Kasumi-1 (cell line): ENCODE measurements at places on chromosomes 7 and 10.

DNA sequence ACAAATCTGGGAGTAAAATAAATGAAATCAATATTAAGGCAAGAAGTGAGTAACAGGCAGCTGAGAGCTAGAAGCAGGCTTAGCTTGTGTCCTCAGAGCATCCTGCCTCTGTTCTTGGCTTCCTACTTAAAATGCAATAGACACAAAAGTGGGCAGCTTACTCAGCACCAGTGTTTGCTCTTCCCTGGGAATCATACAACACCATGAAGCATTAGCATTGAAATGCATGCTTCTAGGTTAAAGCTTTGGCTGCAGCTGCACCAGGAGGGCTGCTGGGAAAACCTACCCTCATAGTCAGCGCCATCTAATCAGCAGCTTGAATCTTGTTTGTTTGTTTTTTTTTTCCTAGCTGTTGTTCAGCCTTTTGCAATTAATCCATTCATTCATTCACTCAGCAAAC lies 104.2 kb upstream of the VWC2 start:
- no peak for DNase-seq

DNA sequence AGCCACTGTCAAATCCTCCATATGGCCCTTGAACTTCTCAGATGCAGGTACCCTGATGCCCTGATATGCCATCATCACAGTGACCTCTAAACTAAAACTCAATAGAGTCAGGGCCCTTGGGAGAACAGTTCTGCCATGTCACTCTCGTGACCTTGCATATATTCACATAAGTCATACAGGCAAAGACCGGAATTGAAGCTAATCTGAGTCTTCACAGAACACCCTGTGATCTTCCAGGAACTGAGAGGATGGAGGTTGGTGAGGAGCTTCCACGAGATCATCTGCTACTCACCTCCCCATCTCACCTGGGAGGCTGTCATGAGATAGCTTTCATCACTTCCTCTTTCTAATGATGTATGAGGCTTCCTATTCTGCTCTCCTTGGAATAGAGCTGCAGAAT lies 228.7 kb upstream of the CCDC6 start:
- DNase-seq = no peak

DNA sequence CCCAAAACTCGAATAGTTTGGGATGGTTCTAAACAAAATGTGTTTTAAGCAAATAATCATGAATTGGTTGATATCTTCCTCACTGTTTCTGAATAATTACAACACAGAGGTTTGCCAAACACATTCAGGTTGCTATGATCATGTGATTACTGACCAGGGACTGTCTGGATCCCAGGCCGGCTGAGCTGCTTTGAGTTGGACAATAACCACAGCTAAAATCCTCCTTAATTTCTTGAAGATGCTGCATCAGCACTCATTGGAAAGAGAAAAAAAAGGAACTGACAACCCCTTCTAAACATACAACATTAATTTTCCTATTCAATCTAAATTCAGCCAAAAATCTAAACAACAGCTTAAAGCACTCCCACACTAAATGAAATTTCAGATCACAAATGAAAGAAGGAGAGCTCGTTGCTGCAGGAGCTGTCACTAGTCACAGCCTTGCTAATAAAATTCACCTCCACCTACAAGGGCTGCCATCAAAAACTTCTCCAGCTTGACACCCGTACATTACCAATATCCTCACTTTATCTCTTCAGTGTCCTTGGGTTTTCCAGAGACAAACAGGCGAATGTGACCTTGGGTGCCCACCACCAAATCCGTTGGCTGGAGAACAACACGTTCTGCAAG lies 560.2 kb downstream of the KCNMA1 start:
- no peak for DNase-seq

- DNase-seq = no peak
Measured at GRCh38 chr7:76392531-76393115, 16.9 kb downstream of the SSC4D start.

GRCh38 chr10:122541541-122542002 lies 19.0 kb upstream of the DMBT1 start:
- DNase-seq = no peak

DNA sequence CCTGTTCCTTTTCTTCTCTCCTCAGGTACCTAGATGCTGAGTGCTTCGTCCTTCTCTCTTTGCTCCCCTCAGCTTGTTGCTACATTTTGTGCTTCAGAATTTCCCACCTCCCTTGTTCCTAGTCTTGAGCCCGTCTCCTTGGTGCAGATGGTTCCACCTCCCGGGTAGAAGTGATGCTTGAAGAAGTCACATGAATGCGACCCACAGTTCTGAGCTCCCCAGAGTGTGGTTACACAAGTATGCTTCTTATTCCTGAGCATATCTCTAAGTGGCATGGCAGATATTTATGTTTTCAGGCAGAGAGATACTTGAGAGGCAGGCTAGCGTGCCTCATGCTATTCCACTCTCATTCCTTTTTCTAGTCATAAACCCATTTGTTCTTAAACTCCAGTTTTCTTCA lies 34.0 kb downstream of the INPP5F start:
- no peak for DNase-seq

GRCh38 chr7:114182837-114183236 lies 231.8 kb upstream of the FOXP2 start:
- DNase-seq = no peak

DNA sequence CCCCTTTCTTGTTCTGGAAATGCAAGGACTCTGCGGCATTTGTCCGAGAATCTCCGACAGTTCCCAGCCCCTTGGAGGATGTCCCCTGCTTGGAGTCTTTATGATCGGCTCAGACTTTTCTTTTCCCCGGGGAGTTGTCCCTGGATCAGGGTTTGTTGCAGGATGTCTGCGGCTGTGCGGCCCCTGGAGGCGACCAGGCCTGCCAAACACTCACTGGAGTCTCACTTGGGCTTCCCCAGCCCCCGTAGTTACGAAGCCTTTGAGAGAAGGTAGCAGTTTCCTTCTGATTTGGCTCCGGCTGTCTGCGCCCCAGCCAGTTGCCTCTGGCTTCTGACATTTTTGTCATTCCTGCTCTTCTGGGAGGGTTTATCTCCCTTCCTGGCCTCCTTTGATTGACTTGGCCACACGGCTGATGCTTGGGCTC lies 16.1 kb downstream of the COL26A1 start:
- no peak for DNase-seq

- DNase-seq = no peak
Measured at GRCh38 chr7:135195156-135195555, 16.2 kb downstream of the WDR91 start.

GRCh38 chr7:25846722-25847121 lies 305.3 kb upstream of the NFE2L3 start:
- no peak for DNase-seq

GRCh38 chr7:33986451-33986850 lies 81.1 kb downstream of the BMPER start:
- DNase-seq = no peak

DNA sequence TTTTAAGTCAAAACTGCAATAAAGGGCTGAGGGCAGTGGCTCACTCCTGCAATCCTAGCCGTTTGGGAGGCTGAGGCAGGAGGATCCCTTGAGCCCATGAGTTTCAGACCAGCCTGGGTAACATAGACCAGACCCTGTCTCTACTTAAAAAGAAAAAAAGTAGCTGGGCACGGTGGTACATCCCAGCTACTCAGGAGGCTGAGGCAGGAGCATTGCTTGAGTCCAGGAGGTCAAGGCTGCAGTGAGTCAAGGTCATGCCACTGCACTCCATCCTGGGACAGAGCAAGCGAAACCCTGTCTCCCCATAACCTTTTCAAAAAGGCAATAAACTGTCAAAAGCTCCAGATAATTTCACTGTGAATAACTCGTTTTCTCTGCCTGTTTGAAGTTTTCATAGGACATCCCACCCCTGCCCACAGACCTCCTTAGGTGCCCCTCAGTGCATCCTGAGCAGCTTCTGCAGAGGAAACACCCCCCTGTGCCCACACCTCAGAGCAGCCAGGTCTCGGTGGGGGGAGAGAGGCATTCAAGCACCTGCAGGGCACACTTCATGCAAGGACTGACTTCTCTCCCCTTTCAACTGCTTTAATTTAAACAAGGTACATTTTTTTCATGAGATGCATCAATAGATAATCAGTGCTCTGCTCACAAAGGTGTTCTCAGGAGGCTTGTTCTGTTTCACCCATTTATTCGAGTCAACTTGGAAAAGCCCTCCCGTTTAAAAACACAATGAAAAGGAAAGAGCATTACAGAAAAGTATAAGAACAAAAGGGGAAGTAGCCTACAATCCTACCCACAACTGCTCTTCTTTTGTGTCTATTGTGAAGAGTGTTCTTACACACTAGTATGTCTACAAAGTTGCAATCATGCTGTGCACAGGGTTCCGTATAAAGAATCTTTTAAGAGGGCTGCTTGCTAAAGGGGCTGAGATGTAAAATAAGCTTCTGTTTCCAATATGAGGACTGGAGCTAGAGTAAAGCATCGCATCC lies 104.9 kb downstream of the KMT2E start:
- peak; percentile 86 for DNase-seq

GRCh38 chr7:129193892-129194291 lies 5.5 kb downstream of the SMO start:
- DNase-seq = no peak

- DNase-seq = no peak
Measured at GRCh38 chr7:75813084-75813483, 522 bp downstream of the CCL24 start.

DNA sequence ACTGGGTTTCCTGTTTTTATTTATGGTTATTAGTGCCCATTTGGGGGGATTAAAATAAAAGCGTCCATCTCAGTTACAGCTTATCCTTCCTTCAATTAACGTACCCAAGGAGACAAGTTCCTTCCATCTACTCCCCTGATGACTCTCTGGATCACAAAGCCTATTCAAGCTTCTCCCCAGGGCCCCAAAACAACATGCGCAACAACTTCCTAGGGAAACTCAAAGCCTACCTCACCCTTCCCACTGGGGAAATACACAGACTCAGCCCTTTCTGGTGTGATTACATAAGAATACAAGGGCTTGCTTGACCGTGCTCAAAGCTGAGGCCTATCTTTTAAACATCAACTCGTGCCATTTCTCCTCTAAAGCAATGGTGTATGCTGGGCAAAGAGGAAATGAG lies 112.4 kb downstream of the CDK6 start:
- DNase-seq = no peak

DNA sequence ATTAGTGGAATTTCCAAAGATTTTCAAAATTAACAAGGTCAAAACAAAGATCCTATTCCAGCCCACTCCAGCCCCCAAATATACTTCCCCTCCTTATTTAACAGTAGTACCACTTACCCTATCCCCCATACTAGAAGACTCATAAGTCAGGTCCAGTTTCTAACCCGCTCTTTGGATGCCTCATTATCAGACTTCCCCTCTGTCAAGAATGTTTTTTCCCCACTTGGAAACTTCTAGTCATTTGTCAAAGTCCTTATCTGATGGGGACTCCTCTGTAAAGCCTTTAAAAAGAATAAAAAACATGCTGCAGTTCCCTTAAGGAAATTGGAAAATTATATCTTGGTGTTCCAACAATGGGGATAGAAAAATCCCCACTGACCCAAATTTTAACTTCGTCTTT lies 70.1 kb downstream of the IMMP2L start:
- DNase-seq = no peak

GRCh38 chr10:26861205-26861998 lies 644 bp upstream of the ABI1 start:
- DNase-seq = no peak

DNA sequence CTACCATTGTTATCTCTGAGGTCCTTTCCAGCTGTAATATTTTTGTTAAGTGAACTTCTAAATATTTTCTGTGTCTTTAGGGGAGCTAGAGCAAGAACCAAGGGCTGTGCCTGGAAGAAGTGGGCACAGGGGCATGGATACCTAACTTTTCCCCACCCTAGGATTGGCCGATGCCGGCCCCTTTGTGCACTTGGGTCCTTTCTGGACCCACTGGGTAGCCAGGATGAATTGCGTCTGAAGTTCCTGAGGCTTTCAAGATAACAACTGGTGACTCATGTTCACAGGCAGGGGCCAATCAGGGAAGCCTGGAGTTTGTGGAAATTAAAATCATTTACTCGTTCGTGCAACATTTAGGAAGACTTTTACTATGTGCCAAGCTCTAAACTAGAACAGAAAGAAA lies 758 bp downstream of the DPCD start:
- DNase-seq = no peak

- DNase-seq = no peak
Measured at GRCh38 chr7:17022920-17023319, 141.1 kb upstream of the AGR3 start.

GRCh38 chr10:125472010-125472607 lies 210.9 kb downstream of the TEX36 start:
- DNase-seq = no peak

GRCh38 chr7:111043561-111043960 lies 47.4 kb upstream of the LRRN3 start:
- DNase-seq = no peak

- no peak for DNase-seq
Measured at GRCh38 chr10:63137306-63137705, 4.2 kb downstream of the NRBF2 start.

DNA sequence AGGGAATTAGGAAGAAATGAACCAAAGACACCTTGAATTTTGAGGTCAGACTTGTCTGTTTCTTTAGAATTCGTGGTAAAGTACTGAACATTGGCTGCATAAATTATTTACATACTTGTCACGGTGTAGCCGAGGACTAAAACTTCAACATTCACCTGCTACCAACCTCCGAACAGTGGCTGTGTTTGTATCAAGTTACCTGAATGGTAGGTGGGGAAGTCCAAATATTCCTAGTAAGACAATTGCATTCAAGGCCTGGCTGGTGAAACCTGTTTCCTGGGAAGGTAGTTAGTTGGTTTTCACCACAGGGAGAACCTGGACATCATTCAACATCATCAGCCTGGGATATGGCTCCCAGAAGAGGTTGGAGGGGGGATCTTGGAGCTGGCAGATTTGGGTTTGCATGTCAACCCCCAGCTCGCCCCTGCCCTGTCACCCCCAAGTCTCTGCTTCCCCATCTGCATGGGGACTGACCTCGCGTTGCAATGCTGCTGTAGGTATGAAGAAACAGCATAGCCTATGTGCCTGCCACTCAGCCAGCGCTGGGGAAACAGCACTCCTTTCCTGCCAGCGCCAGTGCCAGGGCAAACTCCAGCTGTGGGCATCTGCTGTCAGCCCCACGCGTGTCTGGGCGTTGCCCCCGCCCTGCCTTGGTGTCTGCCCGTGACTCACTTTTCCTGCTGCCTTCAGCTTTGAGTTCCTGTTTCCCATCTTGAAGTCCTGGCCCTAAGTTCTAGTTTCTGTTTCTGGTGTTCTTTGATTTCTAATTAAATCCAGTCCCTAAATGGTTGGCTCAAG lies 12.7 kb upstream of the LARP4B start:
- peak; percentile 91 for DNase-seq

DNA sequence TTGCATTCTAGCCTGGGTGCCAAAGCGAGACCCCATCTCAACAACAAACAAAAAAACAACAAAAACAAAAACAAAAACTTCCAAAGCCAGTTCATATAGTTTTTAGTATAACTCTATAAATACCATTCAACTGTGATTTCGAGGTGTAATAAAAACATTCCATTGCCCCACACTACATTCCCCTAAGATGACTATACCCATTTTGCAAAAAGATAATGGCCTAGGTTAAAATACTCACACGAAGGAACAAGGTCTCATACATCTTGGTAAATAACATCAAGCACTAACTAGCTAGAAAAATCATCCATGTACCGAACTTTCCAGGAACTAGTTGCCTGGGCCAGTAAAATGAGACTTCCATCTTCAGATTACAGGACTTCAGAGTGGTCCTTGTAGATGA lies 55.4 kb downstream of the GLI3 start:
- no peak for DNase-seq

GRCh38 chr7:96720843-96721242 lies 11.2 kb upstream of the SEM1 start:
- DNase-seq = no peak

GRCh38 chr10:125482637-125483036 lies 200.3 kb downstream of the TEX36 start:
- DNase-seq = no peak
